Sigmoid colon (tissue), 7 donors: ENCODE measurements at places on chromosomes 12 and 14. TPM values are rescaled to one million over a fixed set of nuclear protein-coding genes. Genes with fewer than 3 reads are reported as not detected.

- H3K36me3 ChIP-seq: no peaks in the 10 kb centered on the region
- no peak for DNase-seq
- H3K4me1 ChIP-seq: peaks cover 21% of the 10 kb centered on the region
- no peak overlapping the region for H3K4me3 ChIP-seq
- no peaks in the 10 kb centered on the region for H3K27me3 ChIP-seq
- H3K27ac ChIP-seq: no peak overlapping the region
Observed at GRCh38 chr14:91269076-91269991, 24.8 kb upstream of the GPR68 start.

GRCh38 chr12:57775563-57776246 lies 3.3 kb downstream of the EEF1AKMT3 start:
- no peak for DNase-seq
- no peak overlapping the region for H3K4me3 ChIP-seq
- H3K27me3 ChIP-seq: no peaks in the 10 kb centered on the region
- H3K27ac ChIP-seq: no peak overlapping the region
- H3K36me3 ChIP-seq: no peaks in the 10 kb centered on the region

The KRT3 gene
- not detected for total RNA-seq

The PRPH gene
- 56.2 TPM for total RNA-seq

The TAS2R42 gene
- not detected for total RNA-seq
